ENCODE measurements at places on chromosomes 2 and 18.

DNA sequence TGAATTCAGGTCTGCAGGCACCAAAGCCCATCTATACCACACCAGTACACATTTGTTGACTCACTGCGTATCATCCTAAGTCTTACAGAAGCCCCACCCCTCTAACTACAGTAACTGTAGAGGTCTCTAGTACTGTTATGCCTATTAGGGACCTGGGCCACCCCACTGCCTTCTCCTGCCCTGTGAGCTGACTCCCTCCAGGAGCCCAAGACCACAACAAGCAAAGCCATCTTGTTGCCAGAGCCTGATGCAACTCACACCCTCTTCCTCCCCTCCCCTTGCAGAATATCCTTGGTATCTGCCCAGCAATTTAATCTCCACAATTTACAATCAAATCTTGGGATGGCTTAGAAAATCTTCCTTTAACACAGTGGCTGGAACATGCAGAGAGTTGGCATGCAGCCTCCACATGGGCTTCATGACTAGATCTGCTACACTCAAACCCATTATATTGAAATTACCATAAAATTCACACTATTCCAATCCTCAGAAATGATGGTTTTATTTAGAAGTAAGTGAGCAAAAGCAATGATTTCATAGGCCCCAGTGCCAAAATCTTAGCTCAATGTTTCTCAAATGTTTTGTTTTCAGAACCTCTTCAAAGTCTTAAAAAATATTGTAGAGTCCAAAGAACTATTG is 17.7 kb upstream of the CYP1B1 start:
- DNase-seq: no peak

GRCh38 chr2:184654945-184655344 is 56.6 kb downstream of the ZNF804A start:
- no peak for DNase-seq

- no peak for DNase-seq
Observed at GRCh38 chr2:81528852-81529480, 1224.4 kb upstream of the LRRTM1 start.

- no peak for DNase-seq
Observed at GRCh38 chr18:64330161-64330560, 181.3 kb upstream of the LINC00305 start.

DNA sequence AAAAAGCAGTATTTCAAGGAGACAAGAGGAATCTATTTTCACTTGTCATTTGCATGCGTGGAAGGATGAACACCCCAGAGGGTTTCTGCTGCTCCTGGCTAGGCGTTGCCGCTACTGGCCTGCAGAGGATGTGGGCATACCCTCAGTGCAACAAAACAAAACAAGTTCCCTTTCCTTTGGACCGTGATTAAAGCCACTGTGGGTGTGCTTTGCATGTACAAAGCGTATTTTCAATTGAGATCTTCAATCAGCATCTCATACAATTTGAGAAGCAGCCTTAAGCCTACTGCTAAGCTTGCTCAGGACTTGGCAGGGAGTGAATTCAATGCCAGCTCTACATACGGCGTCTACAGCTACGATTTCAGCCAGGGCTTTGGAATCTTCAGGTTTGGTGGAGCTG is 298.4 kb downstream of the LPIN1 start:
- DNase-seq: no peak

- no peak for DNase-seq
Observed at GRCh38 chr2:224901121-224901676, 141.1 kb downstream of the DOCK10 start.

DNA sequence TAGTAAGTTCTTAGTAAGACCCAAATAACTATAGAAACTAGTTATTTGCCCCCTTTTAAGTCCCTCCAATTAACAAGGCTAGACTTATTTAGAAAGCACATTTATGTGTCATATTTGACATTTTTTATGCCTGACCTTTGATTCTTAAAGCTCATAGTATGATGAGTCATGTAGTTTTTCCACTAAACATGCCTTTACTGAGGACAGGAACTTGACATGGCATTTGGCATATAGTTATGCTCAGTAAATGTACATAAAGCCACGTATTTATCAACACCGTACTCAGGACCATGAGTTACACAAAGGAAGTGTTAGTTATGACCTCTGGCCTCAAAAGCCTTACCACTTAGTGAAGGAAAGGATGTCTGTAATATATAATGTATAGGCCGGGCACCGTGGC is 78.9 kb downstream of the GNAL start:
- no peak for DNase-seq

DNA sequence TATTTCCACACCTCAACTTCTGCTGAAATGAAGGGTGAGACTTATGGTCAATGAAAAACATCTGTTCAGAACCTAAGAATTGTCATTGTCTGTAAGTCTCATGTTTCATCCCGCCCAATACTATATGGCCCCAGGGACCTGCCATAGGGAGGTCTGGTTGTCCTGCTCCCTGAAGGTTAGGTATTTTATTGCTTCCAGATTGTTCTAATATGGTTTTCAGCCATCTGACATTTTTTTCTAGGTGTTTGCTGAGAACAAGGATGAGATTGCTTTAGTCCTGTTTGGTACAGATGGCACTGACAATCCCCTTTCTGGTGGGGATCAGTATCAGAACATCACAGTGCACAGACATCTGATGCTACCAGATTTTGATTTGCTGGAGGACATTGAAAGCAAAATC is 7.3 kb downstream of the XRCC5 start:
- DNase-seq: no peak

- DNase-seq: no peak
Observed at GRCh38 chr2:1659951-1660565, 84.3 kb downstream of the PXDN start.

DNA sequence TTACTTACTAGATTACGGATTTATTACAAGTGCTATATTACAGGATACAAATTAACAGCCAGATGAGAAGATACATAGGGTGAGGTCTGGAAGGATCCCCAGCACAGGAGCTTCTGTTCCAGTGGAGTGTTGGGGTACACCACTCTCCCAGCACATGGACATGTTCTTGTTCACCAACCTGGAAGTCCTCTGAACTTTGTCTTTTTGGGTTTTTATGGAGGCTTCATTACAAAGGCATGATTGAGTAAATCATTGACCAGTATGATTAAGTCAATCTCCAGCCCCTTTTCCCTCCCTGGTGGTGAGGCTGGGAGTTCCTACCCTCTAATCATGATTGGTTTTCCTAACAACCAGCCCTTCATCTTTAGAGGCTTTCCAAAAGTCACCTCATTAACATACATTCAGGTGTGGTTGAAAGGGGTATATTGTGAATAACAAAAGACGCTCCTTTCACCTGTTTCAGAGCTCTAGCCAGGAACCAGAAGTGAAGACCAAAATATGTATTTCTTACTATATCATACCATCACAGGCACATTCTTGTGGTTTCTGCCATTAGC is 38.3 kb downstream of the APLF start:
- no peak for DNase-seq

GRCh38 chr2:145034511-145034910 is 514.6 kb upstream of the ZEB2 start:
- no peak for DNase-seq

DNA sequence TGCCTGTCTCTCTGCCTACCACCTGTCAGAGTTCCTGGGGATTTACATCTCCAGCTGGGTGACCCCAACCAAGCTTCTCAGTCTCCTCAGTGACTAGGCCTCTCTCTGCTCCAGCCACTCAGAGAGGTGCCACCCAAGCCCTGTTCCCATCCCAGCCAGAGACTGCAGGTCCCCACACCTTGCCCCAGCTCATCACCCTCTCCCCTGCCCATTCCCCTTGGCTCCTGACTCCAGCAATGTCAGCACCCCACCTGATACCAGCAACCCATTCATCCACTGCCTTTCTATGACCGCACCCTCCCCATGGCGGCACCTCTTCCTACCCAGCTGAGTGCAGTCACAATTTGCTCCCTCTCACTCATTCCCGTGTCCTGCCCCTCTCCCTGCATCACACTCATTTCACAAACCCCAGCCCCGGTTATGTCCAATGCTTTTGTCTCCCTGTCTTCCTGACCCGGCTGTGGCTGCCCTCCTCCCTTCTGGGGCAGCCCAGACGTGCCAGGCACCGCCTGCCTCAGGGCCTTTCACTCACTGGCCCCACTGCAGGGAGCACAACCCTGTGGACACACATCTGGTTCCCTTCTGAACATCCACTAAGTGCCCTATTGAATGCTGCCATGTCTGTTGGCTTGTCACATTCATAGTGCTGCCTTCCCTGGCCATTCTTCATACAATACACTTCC is 494.8 kb upstream of the HS6ST1 start:
- DNase-seq: no peak

GRCh38 chr18:11411048-11411447 is 198.3 kb upstream of the SLC35G4 start:
- DNase-seq: no peak

DNA sequence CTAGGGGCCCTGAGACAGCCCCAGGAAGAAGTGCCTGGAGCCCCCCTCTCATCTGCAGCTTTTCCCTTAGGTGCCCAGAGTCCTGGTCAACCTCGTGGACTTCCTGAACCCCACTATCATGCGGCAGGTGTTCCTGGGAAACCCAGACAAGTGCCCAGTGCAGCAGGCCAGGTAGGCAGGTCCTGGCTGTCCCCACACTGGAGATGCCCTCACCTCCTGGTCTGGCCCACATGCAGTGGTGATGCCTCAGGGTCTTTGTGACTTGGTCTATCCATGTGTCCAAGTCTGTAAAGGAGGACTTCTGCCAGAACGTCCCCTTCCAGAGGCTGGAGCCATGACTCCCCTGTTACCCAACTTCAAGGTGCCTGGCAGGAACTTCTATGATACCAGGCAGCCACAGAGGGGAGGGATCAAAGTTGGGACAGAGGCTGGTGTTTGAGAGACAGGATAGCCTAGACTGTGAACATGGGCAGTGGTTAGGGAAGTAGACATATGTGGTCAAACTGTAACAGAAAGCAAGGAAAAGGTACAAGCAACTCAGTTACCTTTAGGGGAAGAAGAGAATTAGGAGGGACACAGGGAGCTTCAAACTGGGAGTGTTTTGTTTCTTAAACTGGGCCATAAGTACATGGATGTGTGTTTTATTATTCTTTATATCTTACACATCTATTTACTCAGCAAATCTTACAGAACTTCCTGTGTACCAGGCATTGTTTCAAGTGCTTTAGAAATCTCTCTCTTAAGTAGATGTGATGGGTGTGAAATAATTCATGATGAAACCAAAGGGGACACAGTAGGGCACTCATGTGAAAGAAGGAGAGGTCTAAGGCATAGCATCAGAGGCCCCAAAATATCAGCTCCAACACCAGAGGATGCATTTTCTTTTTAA is 107.1 kb downstream of the PLB1 start:
- DNase-seq: no peak

- no peak for DNase-seq
Observed at GRCh38 chr18:49662506-49662905, 100.6 kb downstream of the LIPG start.

GRCh38 chr18:76823587-76824011 is 1.2 kb downstream of the ZNF236 start:
- no peak for DNase-seq

DNA sequence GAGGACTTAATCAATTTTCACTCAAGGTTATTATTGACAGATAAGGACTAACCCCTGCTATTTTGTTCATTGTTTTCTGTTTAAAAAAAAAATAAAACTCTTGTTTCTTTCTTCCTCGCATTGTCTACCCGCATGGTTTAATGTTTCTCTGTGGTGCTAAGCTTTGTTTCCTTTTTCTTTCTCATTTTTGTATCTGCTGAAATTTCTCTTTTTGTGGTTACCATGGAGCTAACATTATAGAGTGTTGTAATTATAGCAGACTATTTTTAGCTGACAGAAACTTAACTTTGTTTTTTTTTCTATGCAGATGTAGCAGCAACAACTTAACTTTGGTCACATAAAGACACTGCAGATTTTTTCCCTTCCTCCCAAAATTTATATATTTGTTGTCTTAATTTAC is 43.1 kb upstream of the CHN1 start:
- DNase-seq: no peak

DNA sequence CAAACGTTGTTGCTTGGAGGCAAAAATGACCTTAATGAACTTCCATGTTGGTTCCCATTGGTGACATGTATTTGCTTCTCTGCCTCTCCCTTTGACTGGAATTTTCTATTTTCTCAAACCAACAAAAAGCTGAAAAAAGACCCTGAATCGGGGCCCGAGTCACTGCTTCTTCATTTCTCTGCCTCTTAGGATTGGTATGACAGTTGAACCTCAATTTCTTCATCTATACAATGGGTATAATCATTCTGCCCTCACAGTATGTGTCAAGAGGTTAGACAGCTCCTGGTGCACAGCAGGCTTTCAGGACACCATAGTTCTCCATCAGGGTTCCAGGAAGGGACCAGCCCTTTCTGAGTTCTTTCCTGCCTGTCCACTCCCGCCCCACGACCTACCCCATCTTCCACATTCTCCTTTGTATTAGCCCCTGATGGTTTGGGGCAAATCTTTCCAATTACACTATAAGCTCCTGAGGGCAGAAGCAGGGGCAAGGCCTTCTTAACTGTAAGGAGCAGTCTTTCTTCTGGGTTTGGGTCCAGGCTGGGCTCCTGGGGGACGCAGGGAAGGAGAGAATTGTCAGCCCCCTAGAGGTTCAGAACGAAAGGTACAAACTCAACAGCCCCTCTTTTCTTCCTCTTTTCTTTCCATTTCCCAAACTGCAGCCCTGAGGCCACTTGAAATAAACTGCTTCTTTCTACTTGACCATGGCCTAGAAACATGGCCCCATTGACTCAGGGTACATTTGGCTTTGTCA is 6.3 kb upstream of the PKDCC start:
- DNase-seq: no peak

GRCh38 chr2:70630761-70631160 is 77.1 kb upstream of the TGFA start:
- no peak for DNase-seq
